ENCODE measurements at places on chromosomes 12 and 14. TPM values are rescaled to one million over a fixed set of nuclear protein-coding genes. Genes with fewer than 3 reads are reported as not detected.

CCDC177 gene
- total RNA-seq = not detected

GRCh38 chr14:55562135-55562534, 17.9 kb upstream of the KTN1 start:
- no peaks in the 10 kb centered on the region for H3K4me1 ChIP-seq
- H3K27me3 ChIP-seq = no peaks in the 10 kb centered on the region
- H3K27ac ChIP-seq = no peak overlapping the region

- no peak overlapping the region for H3K4me3 ChIP-seq
- no peak overlapping the region for H3K27ac ChIP-seq
- H3K27me3 ChIP-seq = no peaks in the 10 kb centered on the region
- H3K36me3 ChIP-seq = peaks cover 3% of the 10 kb centered on the region
- H3K4me1 ChIP-seq = peaks cover 37% of the 10 kb centered on the region
These were observed 4.0 kb downstream of the STX2 start for GRCh38 chr12:130835011-130835410.

DNA sequence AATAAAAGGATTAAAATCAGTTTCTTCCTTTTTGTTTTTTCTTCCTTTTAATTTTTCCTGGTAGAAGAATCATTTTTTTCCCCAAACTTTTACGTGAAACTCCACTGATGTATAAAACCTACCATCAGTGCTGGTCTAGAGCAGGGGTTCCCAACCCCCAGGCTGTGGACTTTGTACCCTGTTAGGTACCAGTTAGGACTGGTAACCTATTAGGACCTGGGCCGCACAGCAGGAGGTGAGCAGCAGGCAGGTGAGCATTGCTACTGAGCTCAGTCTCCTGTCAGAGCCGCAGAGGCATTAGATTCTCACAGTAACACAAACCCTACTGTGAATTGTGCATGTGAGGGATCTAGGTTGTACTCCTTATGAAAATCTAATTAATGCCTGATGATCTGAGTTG, 10.1 kb downstream of the SMCO2 start:
- no peak overlapping the region for H3K4me3 ChIP-seq
- no peak overlapping the region for H3K27ac ChIP-seq
- no peak for DNase-seq
- H3K4me1 ChIP-seq = peaks cover 31% of the 10 kb centered on the region
- H3K36me3 ChIP-seq = no peaks in the 10 kb centered on the region
- H3K27me3 ChIP-seq = peaks cover 10% of the 10 kb centered on the region

NOVA1 gene
- total RNA-seq = 0.10 TPM

- H3K27ac ChIP-seq = no peak overlapping the region
- no peaks in the 10 kb centered on the region for H3K4me1 ChIP-seq
- H3K36me3 ChIP-seq = no peaks in the 10 kb centered on the region
- H3K27me3 ChIP-seq = no peaks in the 10 kb centered on the region
- no peak overlapping the region for H3K4me3 ChIP-seq
These were observed 328.3 kb downstream of the APAF1 start for GRCh38 chr12:98973395-98973794.

- DNase-seq = no peak
- no peaks in the 10 kb centered on the region for H3K27me3 ChIP-seq
- peaks cover 4% of the 10 kb centered on the region for H3K36me3 ChIP-seq
- H3K27ac ChIP-seq = no peak overlapping the region
These were observed 141.3 kb downstream of the KTN1 start for GRCh38 chr14:55721353-55721752.

- no peak overlapping the region for H3K4me3 ChIP-seq
- no peak for DNase-seq
- no peaks in the 10 kb centered on the region for H3K36me3 ChIP-seq
These were observed 118.7 kb upstream of the TMCC3 start for GRCh38 chr12:94769047-94769420.

- peaks cover 37% of the 10 kb centered on the region for H3K27me3 ChIP-seq
- no peaks in the 10 kb centered on the region for H3K4me1 ChIP-seq
- H3K27ac ChIP-seq = no peak overlapping the region
- no peak overlapping the region for H3K4me3 ChIP-seq
- DNase-seq = no peak
These were observed 33.7 kb upstream of the PAX9 start for GRCh38 chr14:36627981-36628380.

DNA sequence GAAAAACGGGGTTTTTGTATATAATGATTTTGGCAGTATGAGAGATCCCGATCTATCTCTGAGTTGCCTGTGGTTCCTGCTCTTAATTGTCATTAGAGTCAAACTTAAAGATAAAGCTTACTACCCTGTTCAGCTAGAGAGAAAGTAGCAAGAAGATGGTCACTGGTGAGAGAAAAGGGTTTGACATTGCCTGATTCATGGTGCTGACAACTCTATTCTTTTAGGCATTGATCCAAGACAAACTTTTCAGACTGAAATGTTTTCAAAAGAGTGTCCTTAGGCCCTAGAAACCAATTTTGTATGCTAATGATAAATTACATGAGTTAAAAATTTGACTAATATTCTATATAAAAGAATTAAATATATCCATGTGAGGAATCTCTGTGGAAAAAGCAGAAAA, 35.1 kb downstream of the PELI2 start:
- peaks cover 21% of the 10 kb centered on the region for H3K4me1 ChIP-seq
- no peak overlapping the region for H3K4me3 ChIP-seq
- DNase-seq = no peak
- no peak overlapping the region for H3K27ac ChIP-seq

DNA sequence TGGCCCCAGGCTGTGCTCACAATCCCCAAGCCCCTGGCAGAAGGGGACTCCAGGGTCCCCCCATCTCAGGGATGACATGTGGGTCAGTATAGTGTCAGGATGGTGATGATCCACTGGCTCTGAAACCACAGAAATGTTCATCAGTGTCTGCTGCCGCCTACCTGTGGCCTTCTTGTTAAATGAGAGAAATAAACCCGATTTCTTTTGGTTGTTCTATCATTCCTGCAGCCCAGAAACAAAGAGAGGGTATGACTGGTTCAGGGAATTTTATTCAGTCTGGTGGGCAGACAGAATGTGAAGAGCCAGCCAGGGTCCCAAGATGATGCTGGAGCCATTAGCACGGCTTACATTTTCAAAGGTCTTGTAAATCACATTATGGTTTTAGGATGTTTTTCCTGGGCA, 86.6 kb downstream of the CRADD start:
- H3K4me3 ChIP-seq = no peak overlapping the region
- peaks cover 4% of the 10 kb centered on the region for H3K36me3 ChIP-seq
- H3K27ac ChIP-seq = no peak overlapping the region
- DNase-seq = no peak

DNA sequence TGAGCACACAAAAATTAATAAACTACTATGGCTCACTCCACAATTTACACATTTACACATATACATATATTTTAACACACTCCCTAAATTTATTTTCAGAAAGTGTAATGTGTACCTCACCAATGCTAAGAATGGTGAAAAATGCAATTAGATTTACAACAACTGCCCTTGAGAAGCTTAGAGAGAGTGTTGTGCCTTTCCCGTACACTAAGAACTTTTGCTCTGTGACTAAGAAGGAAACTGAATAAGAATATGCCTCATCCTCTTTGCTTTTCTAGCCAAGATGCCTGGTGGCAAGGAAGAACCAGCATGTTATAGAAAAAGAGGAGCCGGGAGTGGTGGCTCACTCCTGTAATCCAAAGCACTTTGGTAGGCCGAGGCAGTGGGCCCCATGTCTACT, 62.3 kb downstream of the SINHCAF start:
- no peak overlapping the region for H3K4me3 ChIP-seq
- H3K27ac ChIP-seq = no peak overlapping the region
- no peak for DNase-seq
- no peaks in the 10 kb centered on the region for H3K4me1 ChIP-seq
- H3K36me3 ChIP-seq = no peaks in the 10 kb centered on the region

KTN1 gene
- total RNA-seq = 119 TPM

DNA sequence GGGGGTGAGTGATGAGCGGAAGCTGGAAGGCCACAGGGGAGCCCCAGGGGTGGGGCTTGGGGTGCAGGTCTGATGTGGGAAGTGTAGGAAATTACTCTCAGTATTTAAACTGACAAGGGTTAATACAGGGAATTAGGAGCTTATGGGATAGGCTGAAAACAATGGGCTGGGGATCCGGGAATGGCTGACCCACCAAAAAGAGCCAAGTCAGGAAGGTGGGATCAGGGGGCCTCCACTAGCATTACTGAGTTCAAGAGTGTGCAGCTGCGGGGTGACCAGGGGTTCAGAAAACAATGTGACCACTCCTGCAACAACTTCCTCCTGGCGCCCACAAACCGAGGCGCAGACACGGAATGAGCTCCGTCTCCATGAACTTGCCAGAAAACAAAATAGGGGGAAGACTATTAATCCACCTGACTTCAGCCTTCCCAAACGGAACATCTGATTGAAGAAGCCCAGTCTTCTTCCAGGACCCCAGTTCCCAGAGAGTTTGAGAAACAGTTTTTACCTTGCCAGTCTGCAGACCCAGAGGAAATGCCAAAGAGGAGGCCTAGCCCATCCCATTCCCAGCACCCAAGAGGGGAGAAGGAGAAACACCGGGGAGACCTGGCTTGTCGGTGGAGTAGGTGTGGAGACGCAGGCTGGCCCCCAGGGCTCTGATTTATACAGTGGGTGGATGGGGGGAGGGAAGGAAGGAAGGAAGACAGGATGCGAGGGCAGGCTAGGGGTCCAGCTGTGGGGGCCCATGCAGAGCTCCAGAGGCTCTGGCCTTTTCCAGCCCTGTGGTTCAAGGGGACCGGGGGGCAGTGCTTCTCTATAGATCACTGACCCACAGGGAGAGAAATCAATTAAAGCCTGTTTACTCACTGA, 16.5 kb upstream of the YY1 start:
- H3K27ac ChIP-seq = no peak overlapping the region
- H3K36me3 ChIP-seq = peaks cover 2% of the 10 kb centered on the region
- no peak overlapping the region for H3K4me3 ChIP-seq
- no peaks in the 10 kb centered on the region for H3K27me3 ChIP-seq
- DNase-seq = no peak
- H3K4me1 ChIP-seq = peaks cover 21% of the 10 kb centered on the region

DNA sequence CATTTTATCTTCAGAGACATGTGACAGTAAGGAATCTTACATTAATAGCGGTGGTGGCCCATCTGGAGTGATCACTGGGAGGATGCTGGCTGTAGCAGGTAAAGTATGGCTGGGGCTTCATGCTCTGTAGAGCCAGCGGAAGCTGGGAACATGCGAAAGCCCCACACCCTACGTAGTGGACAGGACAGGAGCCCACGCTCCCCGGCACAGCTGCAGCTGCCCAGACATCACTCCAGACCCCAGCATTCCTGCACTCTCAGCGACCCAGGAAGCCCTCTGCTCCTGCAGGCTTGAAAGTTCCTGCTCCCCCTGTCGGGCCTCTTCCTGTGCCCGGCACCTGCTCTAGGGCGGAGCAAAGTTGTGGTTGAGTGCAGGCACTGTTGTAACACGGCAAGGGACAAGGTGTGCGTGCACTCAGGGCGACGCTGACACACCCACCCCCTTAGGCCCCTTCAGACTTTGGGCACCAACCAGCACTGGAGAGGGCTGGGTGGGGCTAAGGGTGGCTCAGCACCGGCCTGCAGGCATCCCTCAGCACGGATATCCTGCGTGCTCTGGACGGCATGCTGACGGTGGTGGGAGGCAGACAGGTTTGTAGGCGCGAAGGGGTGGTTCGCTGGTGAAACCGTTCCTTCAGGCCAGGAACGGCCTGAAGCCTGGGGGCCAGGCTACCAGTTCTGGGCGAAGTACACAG, 568.3 kb downstream of the FSCB start:
- DNase-seq = no peak
- no peaks in the 10 kb centered on the region for H3K27me3 ChIP-seq
- no peak overlapping the region for H3K27ac ChIP-seq
- H3K4me1 ChIP-seq = no peaks in the 10 kb centered on the region

GRCh38 chr12:49017891-49018260, 700 bp downstream of the PRKAG1 start:
- peaks cover 39% of the 10 kb centered on the region for H3K4me1 ChIP-seq
- H3K36me3 ChIP-seq = peaks cover 38% of the 10 kb centered on the region
- peak overlapping the region; percentile 96 for H3K27ac ChIP-seq
- peak overlapping the region; percentile 94 for H3K4me3 ChIP-seq
